Endothelial cell of coronary artery (primary cell): ENCODE measurements at places on chromosomes 6 and 20. TPM values are rescaled to one million over a fixed set of nuclear protein-coding genes. Genes with fewer than 3 reads are reported as not detected.

Gene HLA-B
- total RNA-seq: 212 and 305 TPM in 2 replicates

Gene SH3BGRL2
- 8.3 and 15.9 TPM in 2 replicates for total RNA-seq

Gene RBPJL
- total RNA-seq: not detected in 2 replicates

Gene HTR1E
- not detected in 2 replicates for total RNA-seq

Gene SLC22A7
- not detected in 2 replicates for total RNA-seq

Gene PRDM13
- total RNA-seq: not detected in 2 replicates

Gene GPR31
- not detected in 2 replicates for total RNA-seq

Gene DZANK1
- 0.63 and 0.94 TPM in 2 replicates for total RNA-seq

Gene MYCT1
- total RNA-seq: 104 and 116 TPM in 2 replicates

Gene ABCC10
- total RNA-seq: 12.7 and 22.5 TPM in 2 replicates

Gene NSFL1C
- 29.2 and 34.0 TPM in 2 replicates for total RNA-seq

Gene METTL24
- total RNA-seq: not detected in 2 replicates

Gene SDC4
- 16.2 and 48.7 TPM in 2 replicates for total RNA-seq

Gene NMBR
- total RNA-seq: not detected in 2 replicates

Gene GRM4
- total RNA-seq: 0.09 TPM in 1 of 2 replicates, not detected in the other

Gene VARS1
- total RNA-seq: 64.4 and 67.7 TPM in 2 replicates

Gene SPATS1
- not detected in 2 replicates for total RNA-seq

Gene OLIG3
- total RNA-seq: not detected in 2 replicates

Gene FOXS1
- 0.09 and 2.8 TPM in 2 replicates for total RNA-seq

Gene FAM50B
- total RNA-seq: 6.0 and 17.2 TPM in 2 replicates

Gene AMD1
- total RNA-seq: 36.8 and 45.2 TPM in 2 replicates

Gene PROKR2
- not detected in 2 replicates for total RNA-seq

Gene TFAP2A
- 0.09 and 0.28 TPM in 2 replicates for total RNA-seq

Gene ENPP1
- 0.47 and 2.1 TPM in 2 replicates for total RNA-seq

Gene EYS
- under 0.01 TPM in 1 of 2 replicates, not detected in the other for total RNA-seq

Gene PTK7
- total RNA-seq: 15.3 and 24.6 TPM in 2 replicates

Gene TP53TG5
- total RNA-seq: not detected in 2 replicates

Gene MRAP2
- 0.38 and 4.6 TPM in 2 replicates for total RNA-seq

Gene LRP11
- total RNA-seq: 6.8 and 32.0 TPM in 2 replicates

Gene FAM83B
- total RNA-seq: under 0.01 TPM in 1 of 2 replicates, not detected in the other

Gene OOEP
- not detected in 2 replicates for total RNA-seq

Gene MAP3K5
- 11.9 and 20.8 TPM in 2 replicates for total RNA-seq
